Activated CD8-positive, alpha-beta T cell treated with anti-CD3 and anti-CD28 coated beads for 36 hours (primary cell): ENCODE measurements at places on chromosomes 7 and 10.
A peak's percentile ranks its signal among the peaks of the same experiment; 100 is the strongest.

DNA sequence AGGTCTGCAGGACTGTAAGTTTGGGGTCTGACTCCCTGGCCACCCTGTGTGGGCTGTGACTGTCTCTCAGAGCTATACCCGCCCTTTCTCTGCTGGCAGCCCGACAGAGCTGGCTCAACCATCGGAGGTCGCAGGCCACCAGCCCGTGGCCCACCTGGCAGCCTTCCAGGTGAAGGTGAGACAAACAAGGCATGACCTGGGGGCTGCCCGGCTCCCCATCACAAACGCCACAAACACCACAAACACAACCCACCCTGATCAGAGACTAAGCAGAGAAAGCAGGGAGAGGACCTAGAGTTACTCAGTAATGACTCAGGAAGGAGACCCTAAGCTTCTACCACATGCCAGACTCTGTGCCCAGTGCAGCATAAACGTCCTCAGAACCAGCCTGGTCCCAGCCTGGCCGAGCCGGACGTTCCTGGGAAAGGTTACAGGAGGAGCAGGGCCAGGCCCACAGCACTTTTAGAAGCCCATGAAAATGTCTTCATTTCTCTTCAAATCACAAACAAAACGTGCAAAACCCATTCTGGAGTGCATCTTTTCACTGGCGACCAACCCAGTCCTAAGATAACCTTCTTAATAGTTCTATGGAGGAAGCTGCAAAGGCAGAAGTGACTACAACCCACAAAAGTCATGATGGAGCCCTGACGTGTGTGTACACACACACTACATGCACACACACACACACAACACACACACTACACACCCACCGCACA is 66.8 kb downstream of the MKI67 start:
- no peaks in the 10 kb centered on the region for H3K27me3 ChIP-seq
- H3K27ac ChIP-seq, result peak overlapping the region; percentile 85
- no peak for DNase-seq
- peaks cover 59% of the 10 kb centered on the region for H3K36me3 ChIP-seq

DNA sequence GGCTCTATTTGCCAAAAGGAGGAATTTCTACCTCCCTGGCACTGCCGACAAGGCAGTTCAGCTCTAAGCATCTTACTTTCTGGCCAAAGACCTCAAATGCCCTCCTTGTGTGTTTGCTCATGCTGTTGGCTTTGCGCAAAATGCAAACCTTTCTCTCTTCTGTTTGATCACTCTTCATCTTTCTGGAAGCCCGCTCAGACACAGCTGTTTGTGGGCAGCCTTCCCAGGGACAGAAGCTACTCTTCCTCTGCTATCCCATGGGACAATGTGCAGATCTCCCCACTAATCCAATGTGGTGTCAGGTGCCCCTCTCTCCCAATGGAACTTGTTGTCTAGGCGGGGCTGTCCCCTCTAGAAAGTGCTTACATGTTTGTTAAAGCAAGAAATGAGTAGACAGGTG is 278.7 kb downstream of the CCSER2 start:
- DNase-seq, result no peak
- no peak overlapping the region for H3K27ac ChIP-seq
- H3K4me3 ChIP-seq, result no peak overlapping the region
- no peaks in the 10 kb centered on the region for H3K4me1 ChIP-seq
- no peaks in the 10 kb centered on the region for H3K36me3 ChIP-seq
- peaks cover 9% of the 10 kb centered on the region for H3K27me3 ChIP-seq

- peaks cover 16% of the 10 kb centered on the region for H3K4me1 ChIP-seq
- DNase-seq, result no peak
- peaks cover 29% of the 10 kb centered on the region for H3K36me3 ChIP-seq
- H3K27ac ChIP-seq, result no peak overlapping the region
- no peaks in the 10 kb centered on the region for H3K27me3 ChIP-seq
- no peak overlapping the region for H3K4me3 ChIP-seq
These were observed 44.3 kb downstream of the AHR start for GRCh38 chr7:17342756-17343155.

GRCh38 chr10:58952162-58952601 is 224.3 kb upstream of the PHYHIPL start:
- DNase-seq, result no peak
- no peak overlapping the region for H3K4me3 ChIP-seq
- H3K4me1 ChIP-seq, result no peaks in the 10 kb centered on the region
- H3K27ac ChIP-seq, result no peak overlapping the region
- peaks cover 2% of the 10 kb centered on the region for H3K27me3 ChIP-seq

- H3K27me3 ChIP-seq, result no peaks in the 10 kb centered on the region
- H3K27ac ChIP-seq, result no peak overlapping the region
- no peaks in the 10 kb centered on the region for H3K4me1 ChIP-seq
- no peak for DNase-seq
These were observed 59.0 kb downstream of the CSGALNACT2 start for GRCh38 chr10:43196981-43197833.

GRCh38 chr10:119505131-119505551 is 37.4 kb downstream of the RGS10 start:
- H3K4me1 ChIP-seq, result peaks cover 79% of the 10 kb centered on the region
- peak overlapping the region; percentile 48 for H3K4me3 ChIP-seq
- H3K36me3 ChIP-seq, result peaks cover 80% of the 10 kb centered on the region
- DNase-seq, result no peak
- H3K27me3 ChIP-seq, result no peaks in the 10 kb centered on the region

- DNase-seq, result no peak
- H3K4me1 ChIP-seq, result no peaks in the 10 kb centered on the region
- H3K36me3 ChIP-seq, result no peaks in the 10 kb centered on the region
- no peak overlapping the region for H3K4me3 ChIP-seq
- H3K27me3 ChIP-seq, result peaks cover 1% of the 10 kb centered on the region
These were observed 115.4 kb downstream of the RPS24 start for GRCh38 chr10:78148961-78149612.

DNA sequence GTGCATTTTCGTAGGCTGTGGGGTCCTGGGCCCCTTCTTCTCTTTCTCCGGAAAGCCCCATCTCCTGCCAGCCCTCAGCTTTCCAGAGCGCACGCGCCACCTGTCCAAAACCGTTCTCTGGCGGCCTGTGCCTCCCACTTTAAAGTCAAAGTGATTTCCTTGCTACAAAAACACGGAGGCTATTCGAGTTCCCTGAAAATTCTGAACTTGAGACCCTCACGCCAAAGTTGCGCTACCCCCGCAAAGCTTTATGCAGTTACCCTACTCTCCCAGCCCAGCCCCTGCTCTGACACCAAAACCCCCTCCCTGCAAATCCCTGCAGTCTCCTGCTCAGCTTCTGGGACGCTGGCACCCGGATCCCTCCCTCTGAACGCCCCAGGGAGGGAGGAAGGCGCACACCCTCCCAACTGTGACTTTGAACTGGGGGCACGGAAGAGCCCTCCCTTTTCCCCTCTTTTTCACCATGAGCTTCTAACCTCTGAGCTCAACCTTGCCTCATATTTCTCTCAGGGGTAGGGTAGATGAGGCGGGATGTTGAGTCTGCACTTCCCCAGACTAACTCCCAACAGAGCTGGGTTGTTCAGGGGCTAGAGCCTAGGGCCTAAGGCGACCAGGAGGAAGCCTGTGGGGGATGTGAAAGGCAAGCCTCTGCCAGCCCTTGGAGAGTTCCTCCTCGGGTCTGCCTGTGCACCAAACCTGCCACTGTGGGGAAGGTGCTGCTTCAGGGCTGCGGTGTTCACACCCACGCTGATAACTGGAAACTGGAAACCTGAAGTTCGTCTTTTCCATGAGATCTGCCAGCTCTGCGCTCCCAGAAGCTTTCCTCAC is 2.7 kb upstream of the PAX4 start:
- H3K27me3 ChIP-seq, result peaks cover 40% of the 10 kb centered on the region
- no peak overlapping the region for H3K4me3 ChIP-seq
- no peak overlapping the region for H3K27ac ChIP-seq
- H3K36me3 ChIP-seq, result no peaks in the 10 kb centered on the region
- peaks cover 6% of the 10 kb centered on the region for H3K4me1 ChIP-seq

- no peak for DNase-seq
- no peak overlapping the region for H3K4me3 ChIP-seq
- H3K27me3 ChIP-seq, result peaks cover 3% of the 10 kb centered on the region
- H3K4me1 ChIP-seq, result no peaks in the 10 kb centered on the region
These were observed 134.7 kb upstream of the RNF32 start for GRCh38 chr7:156505876-156506275.

DNA sequence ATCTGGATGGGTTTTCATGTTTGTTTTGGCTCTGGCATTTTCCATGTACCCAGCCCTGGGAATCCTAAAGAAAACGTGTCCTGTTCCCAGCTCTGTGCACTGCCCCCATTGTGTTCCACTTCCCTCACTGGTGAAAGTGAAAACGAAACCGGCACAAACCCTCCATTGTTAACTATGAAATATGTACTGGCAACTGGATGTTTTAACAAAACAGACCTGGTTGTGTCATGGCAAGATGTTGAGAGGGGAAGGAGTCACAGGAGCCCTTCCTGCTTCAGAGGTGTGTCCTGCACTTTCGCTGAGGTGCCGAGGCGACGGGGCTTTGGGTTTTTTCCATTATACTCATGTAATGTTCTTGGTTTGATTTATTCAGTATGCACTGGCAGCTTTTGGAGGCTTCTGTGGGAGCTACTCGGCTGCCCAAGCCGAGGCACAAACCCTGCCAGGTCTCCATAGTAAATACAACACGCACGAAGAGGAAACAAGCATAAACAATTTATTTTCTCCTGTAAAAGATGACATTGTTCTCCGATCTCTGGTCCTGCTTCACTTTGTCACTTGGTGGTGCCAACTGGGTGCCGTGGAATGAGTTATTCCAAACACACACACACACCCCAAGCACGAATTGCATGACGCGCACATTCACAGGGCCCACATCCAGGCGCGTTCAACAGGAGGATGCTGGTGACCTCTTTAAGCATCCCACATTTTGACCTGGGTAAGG is 118.2 kb downstream of the CDK6 start:
- H3K4me1 ChIP-seq, result peaks cover 55% of the 10 kb centered on the region
- peak; percentile 76 for DNase-seq
- peak overlapping the region; percentile 69 for H3K4me3 ChIP-seq

GRCh38 chr10:124646483-124647352 is 97.5 kb downstream of the FAM53B start:
- no peaks in the 10 kb centered on the region for H3K27me3 ChIP-seq
- H3K4me1 ChIP-seq, result peaks cover 83% of the 10 kb centered on the region
- H3K36me3 ChIP-seq, result peaks cover 9% of the 10 kb centered on the region
- no peak overlapping the region for H3K4me3 ChIP-seq
- DNase-seq, result no peak

DNA sequence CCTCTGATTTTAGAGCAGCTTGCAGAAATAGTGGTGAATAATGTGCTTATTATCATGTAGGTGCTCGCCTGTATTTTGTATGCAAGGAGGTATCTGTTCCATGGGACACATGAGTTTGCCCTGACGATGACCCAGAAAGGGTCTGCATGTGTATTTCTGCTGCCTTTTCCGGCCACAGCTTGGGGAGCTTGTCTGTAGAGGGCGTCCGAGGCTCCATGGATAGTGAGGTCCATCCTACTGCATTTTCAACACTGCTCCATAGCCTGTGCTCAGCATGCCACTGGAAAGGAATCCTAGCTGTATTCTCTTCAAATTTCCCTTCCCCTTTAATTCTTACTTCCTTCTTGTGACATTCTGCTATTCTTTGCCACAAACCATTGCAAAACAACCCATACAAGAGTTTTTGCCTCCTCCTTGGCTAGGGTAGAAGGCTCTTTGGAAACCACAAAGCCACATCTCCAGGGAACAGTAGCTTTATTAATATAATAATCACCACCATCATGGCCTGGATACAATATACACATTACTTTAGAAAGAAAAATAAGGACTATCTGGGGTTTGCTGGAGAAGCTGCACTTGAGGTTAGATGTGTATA is 127.7 kb downstream of the DYNC1I1 start:
- H3K4me3 ChIP-seq, result no peak overlapping the region
- DNase-seq, result no peak
- no peaks in the 10 kb centered on the region for H3K4me1 ChIP-seq

GRCh38 chr10:60459701-60460457 is 70.2 kb upstream of the ANK3 start:
- H3K4me1 ChIP-seq, result no peaks in the 10 kb centered on the region
- no peak overlapping the region for H3K27ac ChIP-seq
- peaks cover 2% of the 10 kb centered on the region for H3K27me3 ChIP-seq
- no peak overlapping the region for H3K4me3 ChIP-seq

- H3K36me3 ChIP-seq, result no peaks in the 10 kb centered on the region
- H3K4me3 ChIP-seq, result no peak overlapping the region
- no peak for DNase-seq
These were observed 566.9 kb downstream of the PTPRN2 start for GRCh38 chr7:158020706-158021095.

- no peak overlapping the region for H3K4me3 ChIP-seq
- H3K36me3 ChIP-seq, result no peaks in the 10 kb centered on the region
- no peak overlapping the region for H3K27ac ChIP-seq
- H3K4me1 ChIP-seq, result peaks cover 12% of the 10 kb centered on the region
These were observed 14.2 kb upstream of the ACTA2 start for GRCh38 chr10:88966797-88967196.

DNA sequence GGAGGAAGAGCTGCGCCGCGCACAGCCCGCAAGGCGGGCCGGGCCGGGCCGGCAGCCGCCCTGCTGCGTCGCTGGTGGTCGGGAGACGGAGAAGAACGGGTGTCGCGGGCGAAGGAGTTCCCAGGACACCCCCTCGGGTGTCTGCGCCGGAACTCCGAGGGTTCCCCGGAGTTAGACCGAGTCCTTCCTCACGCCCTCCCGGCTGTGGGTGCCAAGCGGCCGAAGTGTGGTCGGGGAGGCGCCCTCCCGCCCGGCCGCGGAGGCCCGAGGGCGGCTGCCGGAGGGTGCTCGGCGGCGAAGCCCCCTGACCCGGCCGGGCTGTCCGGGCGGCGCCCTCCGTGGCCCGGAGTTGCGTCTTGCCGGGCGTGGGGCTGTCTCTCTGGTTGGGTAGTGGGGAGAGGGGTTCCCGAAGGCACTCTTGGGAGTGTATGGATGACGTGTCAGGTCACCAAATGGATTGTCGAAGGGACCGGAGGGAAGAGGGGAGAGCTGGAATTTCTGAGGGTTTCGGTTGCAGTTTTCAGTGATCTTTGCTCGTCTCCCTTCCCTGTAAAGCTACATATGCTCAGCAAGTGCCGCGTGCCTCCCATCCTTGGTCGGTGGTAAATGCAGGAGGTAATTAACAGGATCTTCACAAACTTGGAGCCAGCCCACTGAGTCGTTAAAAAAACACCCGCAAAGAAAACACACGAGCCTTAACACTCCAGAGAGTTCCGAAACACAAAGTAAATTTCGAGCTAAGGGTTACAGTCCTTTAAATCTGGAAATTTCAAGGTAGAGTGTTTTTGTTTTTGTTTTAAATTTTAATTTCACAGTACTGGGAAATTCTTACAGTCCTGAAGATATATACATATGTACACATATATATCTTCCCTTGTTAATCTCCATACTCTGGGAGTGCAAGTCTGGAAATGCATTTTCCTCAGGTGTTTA is 871 bp downstream of the ST7 start:
- H3K27ac ChIP-seq, result peak overlapping the region; percentile 95
- peaks cover 32% of the 10 kb centered on the region for H3K4me1 ChIP-seq
- peaks cover 3% of the 10 kb centered on the region for H3K27me3 ChIP-seq

- H3K27me3 ChIP-seq, result no peaks in the 10 kb centered on the region
- no peak overlapping the region for H3K27ac ChIP-seq
- H3K4me3 ChIP-seq, result no peak overlapping the region
- no peak for DNase-seq
- peaks cover 22% of the 10 kb centered on the region for H3K4me1 ChIP-seq
These were observed 186.2 kb downstream of the ELFN1 start for GRCh38 chr7:1856161-1856887.
